ENCODE measurements at places on chromosomes 12 and 14. TPM values are rescaled to one million over a fixed set of nuclear protein-coding genes. Genes with fewer than 3 reads are reported as not detected.

GRCh38 chr12:88185988-88186387 lies 43.9 kb downstream of the TMTC3 start:
- no peak for DNase-seq

DNA sequence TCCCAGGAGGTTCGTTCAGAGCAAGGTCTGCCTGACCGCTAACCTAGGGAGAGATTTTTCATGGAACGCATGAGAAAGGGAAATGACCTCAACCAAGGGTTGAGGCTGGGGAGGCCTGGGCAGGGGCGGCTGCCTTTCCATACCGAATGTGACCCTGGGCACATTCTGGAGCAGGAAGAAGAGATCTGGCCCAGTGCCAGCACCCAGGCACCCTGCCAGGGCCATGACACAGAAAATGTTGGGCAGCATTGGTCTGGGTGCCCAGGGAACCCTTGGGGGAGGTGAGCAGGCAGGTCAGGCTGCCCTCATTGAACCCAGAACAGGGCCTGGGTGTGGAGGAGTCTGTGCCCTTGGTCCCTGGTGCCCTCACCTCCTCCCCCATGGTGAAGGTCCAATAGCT lies 106.8 kb downstream of the CALM1 start:
- peak; percentile 53 for DNase-seq

ANKS1B gene
- total RNA-seq, result 1.1 TPM

GRCh38 chr12:113114447-113115178 lies 20.9 kb downstream of the RASAL1 start:
- DNase-seq, result no peak

NEUROD4 gene
- total RNA-seq, result not detected

TOMM20L gene
- not detected for total RNA-seq

DNA sequence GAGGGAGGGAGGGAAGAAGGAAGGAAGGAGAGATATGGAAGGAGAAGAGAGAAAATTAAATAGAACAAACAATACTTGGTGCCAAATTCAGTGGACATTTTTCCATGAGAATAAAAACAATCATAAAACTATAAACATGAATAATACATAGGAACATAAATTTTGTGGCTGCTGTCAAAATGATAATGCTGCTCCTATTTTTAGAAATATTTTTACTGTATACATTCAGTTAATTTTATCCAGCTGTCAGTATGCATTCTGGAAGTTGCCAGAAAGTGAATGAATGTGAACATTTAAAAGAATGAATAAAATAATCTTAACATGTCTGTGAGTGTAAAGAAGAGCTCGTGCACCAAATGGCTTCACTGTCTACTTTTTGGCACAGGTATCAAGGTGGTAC lies 13.9 kb upstream of the PCED1B start:
- no peak for DNase-seq

KLRC2 gene
- total RNA-seq, result 2.6 TPM

PPP2R3C gene
- total RNA-seq, result 35.5 TPM

KERA gene
- not detected for total RNA-seq

- no peak for DNase-seq
Observed at GRCh38 chr14:36664322-36665193, 2.9 kb downstream of the PAX9 start.

DNA sequence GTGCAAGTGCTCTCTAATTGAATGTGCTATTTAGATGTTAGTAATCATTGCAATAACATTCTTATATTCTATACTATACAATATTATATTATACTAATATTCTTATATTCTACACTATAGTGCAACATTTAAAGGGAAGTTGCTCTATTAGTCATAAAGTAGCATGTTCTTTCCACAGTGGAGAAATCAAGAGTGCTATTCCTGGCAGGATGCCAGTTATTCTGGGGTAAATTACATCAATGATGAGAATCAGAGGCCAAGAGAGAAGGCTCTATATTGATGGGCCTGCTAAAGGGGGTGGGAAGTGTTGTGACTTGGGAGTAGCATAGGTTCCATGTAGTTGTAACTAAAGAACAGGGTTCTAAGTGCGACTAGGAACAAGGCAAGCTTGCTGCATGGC lies 121.5 kb downstream of the SLC15A5 start:
- DNase-seq, result no peak

GRCh38 chr12:111435661-111436201 lies 30.0 kb downstream of the SH2B3 start:
- no peak for DNase-seq

DNA sequence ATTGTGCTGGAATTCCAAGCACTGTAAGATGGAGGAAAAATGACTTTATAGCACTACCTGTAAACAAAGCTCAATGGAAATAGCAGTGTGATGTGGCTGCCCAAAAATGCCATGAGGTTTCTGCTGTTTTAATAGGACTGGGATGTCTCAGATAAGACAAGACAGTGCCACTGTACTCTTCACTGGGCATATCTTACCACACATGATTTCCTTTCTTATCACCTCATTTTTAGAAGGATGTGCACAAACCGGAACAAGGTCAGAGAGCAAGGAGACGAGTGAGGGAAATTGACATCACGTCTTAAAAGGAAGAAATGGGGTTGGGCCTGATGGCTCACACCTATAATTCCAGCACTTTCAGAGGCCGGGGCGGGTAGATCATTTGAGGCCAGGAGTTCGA lies 38.4 kb upstream of the FGD4 start:
- no peak for DNase-seq

GALNT9 gene
- total RNA-seq, result 0.43 TPM

DNA sequence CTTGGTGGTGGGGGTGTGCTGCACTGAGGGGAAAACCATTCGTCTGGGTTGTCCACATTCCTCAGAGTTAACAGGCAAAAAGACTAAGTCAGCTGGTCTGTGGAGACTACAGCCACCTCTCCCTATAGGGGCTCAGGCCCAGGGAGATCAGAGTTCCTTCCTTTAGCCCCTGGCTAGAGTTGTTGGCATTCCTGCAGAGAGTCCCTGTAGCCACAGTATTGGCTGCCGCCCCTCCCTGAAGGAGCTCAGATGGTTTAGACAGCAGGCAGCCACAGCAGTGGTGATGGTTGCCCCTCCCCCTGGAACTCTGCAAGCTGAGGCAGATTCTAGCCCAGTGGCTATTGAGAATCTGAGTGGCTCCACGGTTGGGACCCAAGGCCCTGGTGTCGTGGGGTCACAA lies 1072.5 kb upstream of the ATXN7L3B start:
- no peak for DNase-seq

- no peak for DNase-seq
Observed at GRCh38 chr12:71947645-71948105, 9.0 kb downstream of the TPH2 start.

Measured in mucosa of descending colon (tissue), 3 donors.